ENCODE measurements at places on chromosomes 5 and 9.

DNA sequence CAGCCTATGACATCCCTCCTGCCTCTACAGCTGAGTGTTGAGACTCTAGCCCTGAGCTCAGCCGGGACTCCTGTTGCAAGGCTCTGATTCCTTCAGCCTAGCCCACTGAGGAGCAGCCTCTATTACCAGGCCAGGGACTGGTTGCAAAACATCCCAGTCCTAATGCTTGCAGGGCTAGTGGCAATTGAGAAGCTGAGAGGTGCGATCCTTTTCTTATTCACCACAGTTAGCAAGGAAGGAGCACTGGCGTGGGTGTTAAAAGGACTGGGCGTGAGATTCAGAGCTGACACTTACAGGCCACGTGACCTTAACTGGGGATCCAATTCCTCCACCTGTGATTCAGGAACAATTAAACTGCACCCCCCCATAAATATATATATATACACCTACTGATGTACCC, 58.8 kb downstream of the GARNL3 start:
- DNase-seq, result no peak

- DNase-seq, result no peak
Observed at GRCh38 chr5:68557162-68557936, 341.8 kb downstream of the PIK3R1 start.

- DNase-seq, result no peak
Observed at GRCh38 chr5:52989025-52989780, at the start of gene ITGA2. Gene ITGA2 (plus strand): TSS chr5:52989352. CDS start chr5:52989469, 117 bp downstream.

DNA sequence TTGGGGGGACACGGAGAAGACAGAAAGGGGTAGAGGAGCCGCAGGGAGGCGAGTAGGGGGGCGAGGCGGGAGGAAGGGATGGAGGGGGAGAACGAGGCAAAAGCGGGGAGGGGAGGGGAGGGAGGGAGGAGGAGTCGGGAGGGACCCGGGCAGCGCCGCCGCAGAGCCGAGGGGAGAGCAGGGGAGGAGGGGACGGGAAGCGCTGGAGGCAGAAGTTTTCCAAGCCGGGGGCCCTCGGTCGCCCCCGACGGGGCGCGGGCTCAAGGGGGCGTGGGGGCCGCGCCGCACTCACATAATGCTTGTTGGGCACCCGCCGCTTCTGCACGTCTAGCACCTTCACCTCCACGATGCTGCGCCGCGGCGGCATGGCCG, 353 bp downstream of the SH3PXD2B start:
- DNase-seq, result no peak

Data from stimulated activated CD8-positive, alpha-beta memory T cell treated with anti-CD3 and anti-CD28 coated beads, Interleukin-12 subunit alpha, Interleukin-12 subunit beta, amount 100 ng/mL, for 1 hour (primary cell).